ENCODE measurements at places on chromosomes 16 and 17.

GRCh38 chr16:79656553-79657115, 56.1 kb upstream of the MAF start:
- peak; percentile 54 for DNase-seq

DNA sequence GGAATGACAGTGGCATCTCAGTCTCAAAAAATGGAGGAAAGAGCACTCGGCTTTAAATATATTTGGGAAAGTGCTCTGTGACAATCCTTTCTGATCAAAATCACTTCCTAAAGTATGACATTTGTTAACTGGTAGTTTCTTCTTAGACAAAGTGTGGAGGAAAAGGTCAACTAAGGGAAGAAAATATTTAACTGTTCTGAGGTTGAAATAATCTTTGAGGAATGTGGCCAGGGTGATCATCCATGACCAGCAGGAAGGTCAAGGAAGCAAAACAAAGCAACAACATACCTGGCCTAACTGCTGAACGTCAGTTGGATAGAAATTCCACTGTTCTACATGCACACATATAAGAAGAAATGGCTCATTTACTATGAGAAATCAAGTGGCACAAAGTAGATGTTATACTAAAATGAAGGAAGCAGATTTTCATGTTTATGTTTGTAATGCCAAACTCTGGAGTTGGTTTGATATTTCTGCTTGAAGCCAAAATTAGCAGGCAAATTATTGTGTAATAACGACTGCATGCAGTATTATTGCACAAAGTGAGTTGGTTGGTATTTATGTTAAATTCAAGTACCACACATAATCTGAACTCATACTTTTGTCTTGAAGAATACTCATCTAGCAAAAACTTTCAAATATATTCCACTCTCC, 87.3 kb upstream of the CORO6 start:
- no peak for DNase-seq

- peak; percentile 69 for DNase-seq
Observed at GRCh38 chr17:62822080-62822904, 14.2 kb upstream of the MARCHF10 start.

DNA sequence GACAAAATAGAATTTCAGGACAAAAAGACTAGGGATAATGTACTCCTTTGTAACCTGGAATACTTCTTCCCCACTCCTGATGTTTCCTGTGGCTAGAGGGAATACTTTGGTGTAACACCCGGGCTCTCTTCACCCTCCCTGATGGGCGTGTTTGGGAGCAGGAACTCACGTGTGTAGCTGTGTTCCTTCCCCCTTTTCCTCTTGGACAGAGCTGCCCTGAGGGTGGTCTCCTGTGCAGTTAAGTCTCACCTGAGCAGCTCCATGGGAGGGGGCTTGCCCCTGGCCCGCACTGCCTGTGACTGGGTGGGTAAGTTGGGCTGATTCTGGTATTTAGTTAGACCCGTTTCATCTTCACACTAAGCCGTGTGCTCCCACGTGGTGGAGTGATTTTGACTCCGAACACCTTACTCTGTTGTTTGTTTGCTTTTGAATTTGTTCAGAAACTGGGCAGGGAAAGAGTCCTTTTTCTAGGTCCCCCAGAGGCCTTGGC, 87.9 kb downstream of the OR1D5 start:
- no peak for DNase-seq

- DNase-seq = peak; percentile 59
Observed at GRCh38 chr17:82838386-82839063, 1.3 kb downstream of the ZNF750 start.

DNA sequence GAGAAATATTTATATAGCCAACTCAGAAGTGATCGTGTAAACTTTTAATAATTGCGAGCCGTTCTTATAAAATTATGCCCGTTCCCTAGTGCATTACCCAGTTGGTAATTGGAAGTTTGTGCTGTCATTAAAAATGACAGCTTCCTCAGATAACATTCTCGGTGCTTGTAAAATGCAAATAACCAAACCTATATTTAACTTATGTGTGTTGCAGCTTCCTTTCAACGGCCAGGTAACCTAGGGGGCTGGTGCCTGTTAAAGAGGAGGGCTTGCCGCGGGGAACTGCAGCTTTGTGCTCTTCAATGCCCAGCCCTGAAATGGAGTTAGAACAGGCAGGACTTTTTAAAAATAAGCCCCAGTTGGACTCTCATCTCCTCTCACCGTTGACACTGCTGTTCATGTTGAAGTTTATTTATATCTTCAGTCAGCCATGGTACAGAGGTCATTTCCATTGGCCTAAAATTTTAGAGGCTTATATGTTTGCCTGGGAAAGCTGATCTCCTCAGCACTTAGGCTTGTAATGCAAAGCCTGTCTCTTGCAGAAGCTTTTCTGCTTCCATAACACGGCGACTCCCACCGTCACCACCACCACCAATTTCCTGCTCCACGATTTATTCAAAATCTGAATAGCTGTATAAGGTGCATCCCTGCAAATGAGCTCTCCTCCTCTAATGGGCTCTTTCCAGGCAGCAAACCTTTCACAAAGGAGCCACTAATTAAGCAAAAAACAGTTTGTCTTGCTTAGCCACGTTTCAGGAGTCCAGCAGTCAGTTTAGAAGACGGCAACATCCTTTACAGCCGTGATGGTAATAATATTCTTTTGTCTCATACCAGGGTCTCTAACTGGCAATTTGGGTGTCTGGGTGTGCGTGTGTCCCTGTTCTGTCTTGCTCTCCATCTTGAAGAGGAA, 74.7 kb downstream of the RPA1 start:
- DNase-seq = no peak

- peak; percentile 88 for DNase-seq
Observed at GRCh38 chr17:55264645-55265298, at the start of gene HLF. HLF (plus strand) TSS chr17:55264960; CDS start chr17:55265485, 525 bp downstream.

- no peak for DNase-seq
Observed at GRCh38 chr16:7688811-7689210, 356.2 kb downstream of the RBFOX1 start.

All from NCI-H345 (cell line).